ENCODE measurements at places on chromosomes 13 and 19.

GRCh38 chr19:14916848-14917247 is 24.4 kb upstream of the OR7C2 start:
- no peak for DNase-seq

DNA sequence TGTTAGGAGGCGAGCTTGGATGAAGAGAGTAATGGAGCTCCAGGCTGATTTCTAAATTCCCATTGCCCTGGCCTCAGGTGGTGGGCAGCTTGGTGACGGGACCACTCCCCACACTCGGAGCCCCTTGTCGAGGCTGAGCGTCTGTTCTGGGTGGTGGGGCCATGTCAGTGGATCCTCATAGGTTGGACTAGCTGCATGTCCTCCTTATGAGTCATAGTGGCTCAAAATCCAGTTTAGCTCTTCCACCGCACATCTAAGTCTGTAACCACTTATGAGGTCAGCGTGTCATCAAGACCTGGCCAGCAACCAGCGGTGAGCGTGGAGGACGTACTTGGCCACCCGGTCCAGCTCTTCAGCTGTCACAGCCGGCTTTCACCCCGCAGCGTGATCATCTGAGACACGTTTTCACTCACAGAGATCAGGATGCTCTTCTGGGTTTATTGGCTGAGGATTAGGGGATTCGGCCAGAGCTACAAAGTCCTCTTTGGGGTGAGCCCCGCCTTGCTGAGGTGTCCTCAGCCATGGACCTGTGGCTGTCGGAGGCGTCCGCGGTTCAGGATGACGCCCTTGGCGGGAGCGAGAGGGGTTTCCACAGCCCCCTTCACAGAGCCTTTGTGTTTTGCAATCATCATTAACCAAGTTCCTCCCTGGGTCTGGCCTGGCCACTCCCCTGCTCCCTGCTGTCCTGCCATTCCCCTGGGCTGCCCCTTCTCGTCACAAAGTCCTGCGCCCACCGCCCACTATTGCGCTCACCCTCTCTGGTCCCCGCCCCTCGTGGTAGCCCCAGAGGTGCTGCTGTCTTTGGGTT is 41.9 kb downstream of the ADPRHL1 start:
- no peak for DNase-seq

- DNase-seq = no peak
These were observed 1.0 kb downstream of the SCN1B start for GRCh38 chr19:35031072-35031881.

DNA sequence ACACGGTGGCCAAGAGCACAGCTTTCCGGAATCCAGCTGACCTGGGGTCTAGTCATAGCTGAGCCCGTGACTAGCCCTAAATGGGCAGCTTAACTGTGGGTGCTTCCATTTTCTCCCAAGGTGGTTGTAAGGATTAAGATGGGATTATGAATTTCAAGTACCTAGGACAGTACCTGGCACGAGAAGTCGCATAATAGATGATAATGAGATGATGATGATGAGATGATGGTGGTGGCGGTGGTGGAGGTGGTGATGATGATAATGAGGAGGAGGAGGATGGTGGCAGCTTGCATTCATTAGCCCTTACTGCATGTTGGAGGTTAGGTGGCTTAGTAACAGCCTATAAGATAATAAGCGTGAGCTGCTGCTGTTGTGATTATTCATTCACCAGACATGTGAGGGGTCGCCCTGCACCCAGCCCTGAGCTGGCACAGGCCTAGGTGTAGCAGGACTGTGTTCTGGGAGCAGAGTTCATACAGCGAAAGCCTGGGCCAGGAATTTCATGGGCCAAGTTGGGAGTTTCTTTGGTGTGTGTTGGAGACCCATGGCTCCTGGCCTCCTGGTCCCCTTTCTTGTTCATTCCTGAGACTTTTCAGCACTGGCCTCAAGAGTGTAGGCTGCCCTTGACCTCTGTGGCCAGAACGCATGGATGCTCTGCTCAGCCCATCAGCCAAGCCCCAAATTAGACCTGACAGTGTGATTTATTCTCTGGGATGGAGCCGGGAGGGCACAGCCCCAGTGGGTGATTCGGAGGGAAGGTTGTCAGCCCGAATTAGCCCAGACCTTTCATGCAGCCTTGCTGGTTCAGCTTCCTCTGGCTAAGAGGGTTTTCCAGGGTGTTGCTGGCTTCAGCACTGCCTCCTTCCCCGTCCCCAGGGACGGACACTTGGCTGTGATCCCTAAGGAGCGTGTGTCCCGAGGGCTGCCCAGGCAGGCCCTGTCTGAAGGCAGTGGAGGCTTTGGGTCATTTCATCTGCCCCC is 128.8 kb downstream of the SIPA1L3 start:
- no peak for DNase-seq

DNA sequence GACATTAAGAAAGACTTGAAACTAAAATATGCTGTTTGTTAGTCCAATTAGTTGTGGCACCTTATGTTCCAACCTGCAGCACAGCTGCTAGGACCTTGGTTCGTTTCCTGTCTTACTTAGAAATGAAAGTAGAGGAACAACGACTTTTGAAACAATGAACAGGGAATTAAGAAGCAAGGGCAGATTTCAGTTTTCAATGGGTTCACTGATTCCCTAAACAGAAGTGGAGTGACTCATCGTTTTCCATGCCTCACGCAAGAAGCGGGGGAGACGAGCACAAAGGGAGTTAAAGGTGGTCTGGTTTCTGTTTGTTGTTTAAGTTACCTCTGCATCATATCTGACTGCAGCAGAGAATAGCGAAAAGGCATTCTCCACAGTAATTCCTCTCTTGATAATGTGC is 44.8 kb downstream of the PHF11 start:
- DNase-seq = no peak

DNA sequence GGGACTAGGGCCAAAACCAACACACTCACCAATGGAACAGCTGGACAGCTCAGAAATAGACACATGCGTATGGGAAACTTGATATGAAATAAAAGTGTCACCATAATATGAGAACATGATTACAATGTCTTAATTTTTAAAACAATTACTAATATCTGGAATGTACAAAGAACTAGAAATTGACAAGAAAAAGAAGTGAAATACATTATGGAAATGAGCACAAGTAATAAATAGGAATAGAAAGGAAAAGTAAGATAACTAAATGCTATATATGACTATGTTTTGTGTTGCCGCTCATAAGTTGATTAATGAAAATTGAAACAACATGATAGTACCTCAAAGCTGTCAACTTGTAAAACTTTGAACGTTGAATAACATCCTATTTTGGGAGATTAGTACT is 801.1 kb downstream of the SLITRK5 start:
- no peak for DNase-seq

DNA sequence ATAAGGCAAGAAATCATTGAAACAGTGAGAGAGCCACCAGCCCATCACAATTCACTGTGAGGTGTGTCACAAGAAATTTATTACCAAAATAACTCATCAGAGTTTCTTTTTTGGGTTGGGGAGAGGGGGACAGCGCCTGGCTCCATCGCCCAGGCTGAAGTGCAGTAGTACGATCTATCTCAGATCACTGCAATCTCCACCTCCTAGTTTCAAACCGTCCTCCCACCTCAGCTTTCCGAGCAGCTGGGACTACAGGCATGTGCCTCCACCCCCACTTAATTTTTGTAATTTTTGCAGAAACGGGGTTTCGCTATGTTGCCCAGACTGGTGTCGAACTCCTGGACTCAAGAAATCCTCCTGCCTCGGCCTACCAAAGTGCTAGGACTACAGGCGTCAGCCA is 3.6 kb downstream of the IFNL1 start:
- DNase-seq = no peak

- no peak for DNase-seq
These were observed 555.9 kb downstream of the DIAPH3 start for GRCh38 chr13:59607780-59608233.

DNA sequence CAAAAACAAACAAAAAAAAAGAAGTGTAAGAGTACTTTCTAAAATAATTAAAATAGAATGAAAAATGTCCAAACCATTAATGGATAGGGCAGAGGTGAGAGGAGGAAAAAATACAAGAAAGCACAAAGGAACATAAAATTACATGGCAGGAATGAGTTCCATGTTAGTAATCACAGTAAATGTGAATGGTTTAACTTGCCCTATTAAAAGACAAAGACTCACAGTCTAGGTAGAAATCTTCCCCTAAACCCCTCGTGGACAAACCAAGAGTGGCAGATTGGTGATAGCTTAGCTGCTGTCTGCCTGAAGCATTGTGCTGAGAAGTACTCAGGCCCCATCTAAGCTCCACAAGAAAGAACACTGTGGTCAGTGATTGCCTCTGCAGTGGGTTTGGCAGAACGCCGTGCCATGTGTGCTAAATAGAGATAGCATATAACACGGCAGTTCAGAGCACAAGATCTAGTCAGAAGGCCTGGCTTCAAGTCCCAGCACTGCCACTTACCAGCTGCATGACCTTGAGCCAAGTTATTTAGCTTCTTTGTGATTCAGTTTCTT is 103.5 kb downstream of the DPF1 start:
- no peak for DNase-seq

DNA sequence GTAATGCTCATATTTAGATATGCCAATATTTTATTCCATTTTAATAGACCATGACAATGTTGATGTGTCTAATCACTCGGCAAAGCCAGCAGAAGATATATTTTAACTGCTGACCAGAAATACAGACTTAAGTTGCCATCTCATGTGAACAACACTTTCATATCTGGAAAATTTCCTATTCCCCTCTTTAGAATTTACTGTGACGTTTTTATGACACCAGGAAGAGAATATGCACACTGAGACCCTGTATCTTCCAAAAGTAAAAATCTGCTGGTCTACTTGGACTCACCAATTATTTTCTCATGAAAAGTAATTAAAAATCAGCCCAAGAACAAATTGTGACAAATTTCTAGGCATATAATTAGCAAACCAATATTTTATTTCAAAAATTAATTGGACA is 2.1 kb downstream of the PROSER1 start:
- no peak for DNase-seq

GRCh38 chr13:78201411-78201810 is 282.8 kb upstream of the EDNRB start:
- no peak for DNase-seq

GRCh38 chr19:38617283-38617763 is 430 bp downstream of the MAP4K1 start:
- no peak for DNase-seq
